CD8-positive, alpha-beta memory T cell (primary cell): ENCODE measurements at places on chromosomes 7 and 10. TPM values are rescaled to one million over a fixed set of nuclear protein-coding genes. Genes with fewer than 3 reads are reported as not detected.

- H3K4me3 ChIP-seq, result no peak overlapping the region
- no peaks in the 10 kb centered on the region for H3K36me3 ChIP-seq
- no peak overlapping the region for H3K27ac ChIP-seq
- no peak for DNase-seq
- H3K27me3 ChIP-seq, result no peaks in the 10 kb centered on the region
Measured at GRCh38 chr10:66321723-66322665, 603.8 kb upstream of the LRRTM3 start.

GRCh38 chr7:136074843-136075242 lies 97.7 kb upstream of the MTPN start:
- no peaks in the 10 kb centered on the region for H3K4me1 ChIP-seq
- H3K36me3 ChIP-seq, result no peaks in the 10 kb centered on the region
- no peak for DNase-seq
- no peak overlapping the region for H3K27ac ChIP-seq

DNA sequence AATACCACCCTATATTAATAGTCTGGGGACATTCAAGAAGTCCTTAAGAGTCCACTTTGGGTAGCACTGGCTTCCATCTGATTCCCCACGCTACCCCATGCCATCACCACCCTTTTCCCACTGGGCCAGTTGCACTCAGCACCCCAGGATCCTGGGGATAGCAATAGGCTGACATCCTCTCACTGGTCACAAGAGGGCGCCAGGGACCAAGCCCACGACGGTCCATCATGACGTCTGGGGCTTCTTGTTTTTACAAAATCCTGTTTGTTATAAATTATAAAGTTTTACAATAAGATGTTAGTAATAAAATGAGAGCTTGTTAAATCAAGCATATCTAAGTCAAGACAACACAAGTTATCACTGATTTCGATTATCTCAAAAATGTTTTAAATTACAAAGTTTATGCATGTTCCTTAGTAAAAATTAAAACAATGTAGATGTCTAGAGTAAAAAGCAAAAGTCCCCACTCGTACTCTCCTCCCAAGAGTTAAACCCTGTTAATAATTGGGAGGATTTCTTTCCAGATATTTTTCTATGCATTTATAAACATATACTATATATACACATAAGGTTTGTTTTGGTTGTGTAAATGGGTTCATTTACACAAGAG lies 15.4 kb downstream of the GPNMB start:
- no peak overlapping the region for H3K4me3 ChIP-seq
- no peaks in the 10 kb centered on the region for H3K4me1 ChIP-seq
- DNase-seq, result peak; percentile 29
- H3K27ac ChIP-seq, result no peak overlapping the region

- H3K36me3 ChIP-seq, result no peaks in the 10 kb centered on the region
- H3K4me1 ChIP-seq, result no peaks in the 10 kb centered on the region
- no peak overlapping the region for H3K4me3 ChIP-seq
- DNase-seq, result no peak
- H3K27me3 ChIP-seq, result no peaks in the 10 kb centered on the region
- H3K27ac ChIP-seq, result no peak overlapping the region
Measured at GRCh38 chr7:156055206-156055822, 243.1 kb upstream of the SHH start.

NKX2-3 gene
- total RNA-seq, result not detected

DNA sequence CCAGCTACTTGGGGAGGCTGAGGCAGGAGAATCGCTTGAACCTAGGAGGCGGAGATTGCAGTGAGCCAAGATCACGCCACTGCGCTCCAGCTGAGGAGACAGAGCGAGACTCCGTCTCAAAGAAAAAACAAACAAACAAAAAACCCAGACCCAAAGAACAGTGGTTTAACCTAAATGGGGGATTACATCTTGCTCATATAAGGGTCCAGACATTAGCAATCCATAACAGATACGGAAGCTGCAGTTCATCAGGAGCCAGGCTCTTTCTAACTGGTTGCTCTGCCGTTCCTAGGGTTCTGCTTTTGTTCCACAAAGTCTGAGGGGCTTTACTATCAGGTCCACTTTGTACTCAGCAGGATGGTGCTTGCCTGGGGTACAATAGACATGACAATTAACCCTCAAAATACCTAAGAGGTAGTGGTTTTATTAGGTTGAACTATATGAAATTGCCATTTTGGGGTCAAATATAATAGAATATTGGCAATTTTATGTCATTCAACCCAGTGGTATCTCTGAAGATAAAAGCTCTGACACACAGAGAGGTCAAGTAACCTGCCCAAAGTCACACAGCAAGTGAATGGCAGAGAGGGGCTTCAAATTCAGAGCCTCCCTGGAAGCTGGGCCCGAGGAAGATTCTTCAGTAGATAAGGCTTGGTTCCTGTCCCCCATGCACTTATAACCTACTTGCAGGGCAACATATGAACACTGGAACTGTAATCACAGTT lies 21.3 kb downstream of the NYAP1 start:
- no peak for DNase-seq
- no peak overlapping the region for H3K27ac ChIP-seq
- no peaks in the 10 kb centered on the region for H3K36me3 ChIP-seq
- no peak overlapping the region for H3K4me3 ChIP-seq
- H3K4me1 ChIP-seq, result no peaks in the 10 kb centered on the region
- H3K27me3 ChIP-seq, result no peaks in the 10 kb centered on the region

OR2A12 gene
- not detected for total RNA-seq

PLXNA4 gene
- total RNA-seq, result 0.02 TPM

- peaks cover 23% of the 10 kb centered on the region for H3K4me1 ChIP-seq
- no peak overlapping the region for H3K4me3 ChIP-seq
- H3K36me3 ChIP-seq, result no peaks in the 10 kb centered on the region
- peak overlapping the region; percentile 16 for H3K27ac ChIP-seq
- DNase-seq, result no peak
- H3K27me3 ChIP-seq, result no peaks in the 10 kb centered on the region
Measured at GRCh38 chr7:107857541-107857912, 33.5 kb upstream of the DLD start.

DNA sequence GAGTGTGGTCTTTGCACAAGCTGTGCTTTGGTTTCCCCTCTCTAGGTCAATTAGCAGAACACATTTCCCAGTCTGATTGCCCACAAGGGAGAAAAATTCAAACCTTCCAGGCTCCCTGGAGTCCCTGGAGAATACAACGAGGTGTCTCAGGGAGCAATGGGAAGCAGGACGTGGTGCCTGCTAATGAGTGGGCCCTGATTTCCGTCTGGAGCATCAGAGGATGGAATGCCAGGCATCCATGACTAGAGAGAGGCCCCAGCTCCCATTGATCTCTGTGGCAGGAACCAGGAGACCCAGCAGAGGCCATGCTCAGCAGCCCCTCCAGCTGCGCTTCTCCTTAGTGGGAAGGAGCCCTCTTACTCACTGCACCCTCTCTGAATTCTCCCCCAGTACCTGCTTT lies 33.2 kb upstream of the TLX1 start:
- no peak for DNase-seq
- no peak overlapping the region for H3K27ac ChIP-seq
- no peaks in the 10 kb centered on the region for H3K36me3 ChIP-seq
- H3K4me3 ChIP-seq, result no peak overlapping the region
- no peaks in the 10 kb centered on the region for H3K4me1 ChIP-seq
- H3K27me3 ChIP-seq, result peaks cover 3% of the 10 kb centered on the region

EPHA1 gene
- total RNA-seq, result 3.1 TPM

GRCh38 chr10:57925045-57925444 lies 342.6 kb downstream of the IPMK start:
- no peak for DNase-seq
- no peaks in the 10 kb centered on the region for H3K36me3 ChIP-seq
- H3K4me3 ChIP-seq, result no peak overlapping the region

GRCh38 chr7:135210888-135211178 lies 493 bp downstream of the WDR91 start:
- peak overlapping the region; percentile 86 for H3K27ac ChIP-seq
- H3K27me3 ChIP-seq, result no peaks in the 10 kb centered on the region
- no peaks in the 10 kb centered on the region for H3K36me3 ChIP-seq
- peak overlapping the region; percentile 68 for H3K4me3 ChIP-seq
- H3K4me1 ChIP-seq, result peaks cover 15% of the 10 kb centered on the region

GRCh38 chr10:6336016-6336415 lies 133.3 kb downstream of the PFKFB3 start:
- DNase-seq, result no peak
- H3K36me3 ChIP-seq, result no peaks in the 10 kb centered on the region
- no peaks in the 10 kb centered on the region for H3K27me3 ChIP-seq
- H3K27ac ChIP-seq, result no peak overlapping the region

SPDYE16 gene
- 0.42 TPM for total RNA-seq

LFNG gene
- 30.8 TPM for total RNA-seq

DNA sequence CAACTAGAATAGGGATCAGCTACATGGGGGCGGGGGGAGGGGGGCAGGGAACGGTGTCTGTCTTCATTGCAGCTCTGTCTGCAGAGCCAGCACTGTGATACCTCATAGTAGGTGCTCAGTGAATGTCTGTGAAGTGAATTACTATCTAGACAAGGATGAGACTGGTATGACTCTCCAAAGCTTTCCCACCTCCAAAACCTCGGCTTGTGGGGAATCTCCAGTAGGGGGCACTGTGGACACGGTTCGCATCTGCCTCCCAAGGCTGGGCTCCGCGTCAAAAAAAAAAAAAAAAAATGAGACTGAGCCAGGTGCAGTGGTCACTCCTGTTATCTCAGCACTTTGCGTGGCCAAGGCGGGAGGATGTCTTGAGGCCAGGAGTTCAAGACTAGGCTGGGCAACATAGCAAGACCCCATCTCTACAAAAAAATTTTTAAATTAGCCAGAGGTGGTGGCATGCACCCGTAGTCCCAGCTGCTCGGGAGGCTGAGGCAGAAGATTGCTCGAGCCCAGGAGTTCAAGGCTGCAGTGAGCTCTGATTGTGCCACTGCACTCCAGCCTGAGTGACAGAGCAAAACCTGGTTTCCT lies 9.6 kb downstream of the TRIM56 start:
- no peak overlapping the region for H3K27ac ChIP-seq
- no peaks in the 10 kb centered on the region for H3K36me3 ChIP-seq
- no peaks in the 10 kb centered on the region for H3K27me3 ChIP-seq
- H3K4me1 ChIP-seq, result no peaks in the 10 kb centered on the region

INA gene
- 0.73 TPM for total RNA-seq

- DNase-seq, result no peak
- H3K27ac ChIP-seq, result no peak overlapping the region
- H3K36me3 ChIP-seq, result no peaks in the 10 kb centered on the region
- no peaks in the 10 kb centered on the region for H3K27me3 ChIP-seq
- no peak overlapping the region for H3K4me3 ChIP-seq
Measured at GRCh38 chr7:43569424-43569823, 13.5 kb upstream of the STK17A start.

DNA sequence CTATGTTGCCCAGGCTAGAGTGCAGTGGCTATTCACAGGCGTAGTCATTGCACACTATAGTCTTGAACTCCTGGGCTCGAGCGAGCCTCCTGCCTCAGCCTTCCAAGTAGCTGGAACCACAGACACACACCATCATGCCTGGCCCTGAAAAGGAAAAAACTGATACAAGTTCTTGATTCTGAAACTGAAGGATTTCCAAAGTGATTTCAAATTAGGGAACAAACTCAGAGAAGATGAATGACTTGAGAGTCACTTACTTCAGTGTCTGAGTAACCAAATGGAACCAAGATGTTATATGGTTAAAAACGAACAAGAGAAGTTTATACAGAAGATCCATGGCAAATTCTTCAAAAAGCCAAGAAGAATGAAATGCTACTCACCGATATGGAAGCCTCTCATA lies 14.4 kb downstream of the CWF19L1 start:
- H3K27ac ChIP-seq, result no peak overlapping the region
- H3K4me1 ChIP-seq, result no peaks in the 10 kb centered on the region
- DNase-seq, result no peak

CPVL gene
- total RNA-seq, result 1.3 TPM

DNA sequence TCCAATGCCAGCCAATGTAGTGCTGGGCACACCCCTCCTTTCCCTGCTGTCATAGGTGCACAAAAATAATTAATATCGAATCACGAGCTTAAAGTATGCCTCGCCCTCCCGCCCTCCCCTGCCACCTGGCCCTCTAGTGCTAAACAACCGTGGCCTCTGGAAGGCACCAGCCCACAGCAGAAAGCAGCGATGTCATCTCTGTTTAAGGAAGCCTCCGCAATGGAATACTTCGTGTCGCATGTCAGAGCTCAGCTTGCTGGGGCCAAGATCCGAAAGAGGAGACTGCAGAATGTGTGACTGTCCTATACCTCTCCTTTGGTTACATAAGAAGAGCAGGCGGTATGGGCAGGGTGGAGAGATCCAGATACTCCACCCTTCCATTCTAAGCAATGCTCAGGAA lies 71.5 kb downstream of the RHOBTB1 start:
- H3K27me3 ChIP-seq, result no peaks in the 10 kb centered on the region
- H3K4me1 ChIP-seq, result no peaks in the 10 kb centered on the region
- H3K27ac ChIP-seq, result no peak overlapping the region
- no peaks in the 10 kb centered on the region for H3K36me3 ChIP-seq

DNA sequence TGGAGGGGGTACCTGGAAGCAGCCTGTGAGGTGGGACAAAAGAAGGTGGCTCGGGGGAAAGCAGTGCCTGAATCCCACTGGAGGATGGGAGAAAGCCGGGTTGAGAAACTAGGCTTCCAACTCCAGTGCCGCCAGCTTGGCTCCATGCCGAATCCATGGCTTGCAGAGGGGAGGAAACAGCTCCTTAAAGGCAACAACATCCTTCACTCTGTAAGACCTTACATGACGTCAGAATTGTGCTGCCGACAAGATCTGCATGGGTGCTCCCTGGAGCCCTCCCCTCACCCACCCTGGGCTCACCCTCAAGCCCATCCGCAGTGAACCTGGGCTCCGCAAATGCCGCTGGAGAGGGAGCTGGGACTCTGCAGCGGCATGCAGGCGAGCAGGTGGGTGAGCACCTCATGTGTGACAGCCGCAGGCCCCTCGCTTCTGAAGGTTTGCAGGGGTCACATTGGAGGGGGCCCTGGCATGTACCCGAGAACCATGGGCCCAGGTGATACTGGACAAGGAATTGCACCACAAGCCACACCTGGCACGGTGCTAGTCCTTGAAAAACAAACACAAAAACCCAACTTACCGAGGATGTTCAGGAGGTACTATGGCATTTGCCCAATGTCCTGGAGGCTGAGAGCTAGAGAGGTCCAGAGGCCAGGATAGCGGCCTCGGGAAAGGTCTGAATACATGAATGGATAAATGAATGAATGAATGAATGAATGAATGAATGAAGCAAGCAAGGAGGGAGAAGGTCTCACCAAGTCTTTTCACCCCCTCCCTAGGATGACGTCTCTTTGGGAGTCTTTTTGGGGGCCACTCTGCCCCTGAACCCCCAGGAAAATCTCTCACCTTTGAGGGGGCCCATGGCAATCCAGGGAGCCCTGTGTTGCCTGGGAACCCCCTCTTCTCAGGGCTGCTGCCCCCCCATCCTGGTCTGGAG lies 238.6 kb upstream of the SHH start:
- H3K4me3 ChIP-seq, result no peak overlapping the region
- no peaks in the 10 kb centered on the region for H3K36me3 ChIP-seq
- no peaks in the 10 kb centered on the region for H3K27me3 ChIP-seq
- H3K27ac ChIP-seq, result no peak overlapping the region

DNA sequence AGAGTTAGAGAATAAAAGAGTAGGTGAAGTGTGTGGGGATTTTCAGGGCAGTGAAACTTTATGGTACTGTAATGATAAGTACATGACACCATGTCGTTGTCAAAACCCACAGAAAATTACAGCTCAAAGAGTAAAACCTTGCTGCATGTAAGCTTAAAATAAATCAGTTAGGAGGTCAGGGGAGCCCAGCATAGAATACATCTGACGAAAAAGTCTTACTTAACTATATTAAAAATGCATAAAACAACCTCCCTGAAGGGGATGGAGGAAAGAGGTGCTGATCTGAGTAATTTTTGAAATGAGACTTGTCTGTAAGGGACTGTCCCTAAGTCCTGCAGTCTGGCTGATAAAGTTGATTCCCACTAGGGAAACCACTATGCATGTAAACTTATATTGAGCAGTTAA lies 49.8 kb upstream of the AKR1E2 start:
- H3K36me3 ChIP-seq, result no peaks in the 10 kb centered on the region
- H3K27me3 ChIP-seq, result no peaks in the 10 kb centered on the region
- H3K4me1 ChIP-seq, result no peaks in the 10 kb centered on the region
